NCI-H1930 (cell line): ENCODE measurements at places on chromosomes 7 and 10.

DNA sequence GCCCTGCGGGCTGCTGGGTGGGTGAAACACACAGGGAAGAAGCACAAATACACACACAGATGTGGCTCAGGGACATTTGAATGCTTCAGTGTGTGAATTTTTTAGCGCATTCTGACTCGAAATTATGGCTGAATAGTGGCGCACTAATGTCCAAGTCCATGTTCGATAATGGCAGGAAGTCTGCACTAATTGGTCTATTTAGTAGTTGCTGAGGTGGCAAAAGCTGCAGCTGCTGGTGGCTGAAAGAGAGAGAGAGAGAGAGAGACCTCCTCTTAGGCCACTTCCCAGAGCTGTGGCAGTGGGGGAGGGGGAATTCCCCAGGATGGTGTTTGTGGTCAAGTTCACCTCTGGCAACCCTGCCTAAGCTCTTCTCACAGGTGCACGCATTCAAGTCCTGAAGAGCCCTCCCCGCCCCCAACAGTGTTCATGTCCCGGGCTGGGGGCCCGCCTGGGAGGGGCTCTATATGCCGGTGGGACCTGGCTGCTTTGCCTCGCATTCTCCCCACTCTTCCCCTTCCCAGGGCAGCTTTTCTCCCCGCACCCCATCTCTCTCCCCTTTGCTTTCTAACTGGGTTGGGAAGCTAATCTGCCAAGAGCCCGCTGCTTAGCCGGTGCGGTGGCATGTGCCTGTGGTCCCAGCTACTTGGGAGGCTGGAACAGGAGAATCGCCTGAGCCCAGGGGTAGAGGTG, 6.0 kb upstream of the MNX1 start:
- no peak for DNase-seq

- no peak for DNase-seq
Observed at GRCh38 chr10:95260909-95261552, 29.8 kb downstream of the PDLIM1 start.

- DNase-seq = no peak
Observed at GRCh38 chr7:22586786-22587140, 86.8 kb upstream of the STEAP1B start.

GRCh38 chr7:28597284-28597683, 185.0 kb downstream of the CREB5 start:
- DNase-seq = no peak

- no peak for DNase-seq
Observed at GRCh38 chr10:129415215-129416140, 51.6 kb upstream of the MGMT start.
